Neural crest cell (in vitro differentiated cells): ENCODE measurements at places on chromosomes 13 and 19. TPM values are rescaled to one million over a fixed set of nuclear protein-coding genes. Genes with fewer than 3 reads are reported as not detected.
A peak's percentile ranks its signal among the peaks of the same experiment; 100 is the strongest.

COX7A1 gene
- not detected in 2 replicates for total RNA-seq

MBNL2 gene
- 16.9 and 18.7 TPM in 2 replicates for total RNA-seq

C3 gene
- total RNA-seq, result 0.37 TPM in 1 of 2 replicates, not detected in the other

ARRDC5 gene
- not detected in 2 replicates for total RNA-seq

ZNF444 gene
- total RNA-seq, result 47.5 and 51.5 TPM in 2 replicates

GZMM gene
- total RNA-seq, result not detected in 2 replicates

KLK2 gene
- total RNA-seq, result not detected in 2 replicates

DNA sequence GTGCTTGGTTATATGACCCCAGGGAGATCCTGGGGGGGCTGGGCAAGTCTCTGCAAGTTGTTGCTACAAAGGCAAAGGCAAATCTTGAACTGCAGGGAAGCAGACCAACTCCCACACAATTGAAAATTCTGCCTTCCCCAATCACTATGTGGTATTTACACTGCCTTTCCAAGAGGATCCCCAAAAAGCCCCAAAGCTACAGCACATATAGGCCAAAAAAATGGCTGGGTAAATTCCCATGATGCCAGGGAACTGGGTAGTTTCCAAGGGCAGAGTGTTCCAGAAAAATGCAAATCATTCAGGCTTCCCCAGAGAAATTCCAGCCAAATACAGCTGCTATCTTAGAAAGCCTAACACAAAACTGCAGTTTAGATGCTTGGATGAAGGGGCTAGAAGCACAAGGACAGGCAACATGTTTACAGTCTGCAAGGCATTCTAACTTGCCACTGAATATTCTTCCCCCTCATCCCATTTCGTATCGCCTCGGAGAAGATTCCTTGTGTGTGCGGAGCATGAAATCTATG is 6.2 kb downstream of the FOXO1 start:
- peaks cover 26% of the 10 kb centered on the region for H3K27me3 ChIP-seq
- no peak overlapping the region for H3K27ac ChIP-seq
- H3K36me3 ChIP-seq, result peaks cover 9% of the 10 kb centered on the region
- H3K4me1 ChIP-seq, result peaks cover 21% of the 10 kb centered on the region
- no peak for DNase-seq
- no peak overlapping the region for H3K4me3 ChIP-seq

- H3K27ac ChIP-seq, result no peak overlapping the region
- no peaks in the 10 kb centered on the region for H3K4me1 ChIP-seq
- DNase-seq, result no peak
- H3K36me3 ChIP-seq, result no peaks in the 10 kb centered on the region
- no peak overlapping the region for H3K4me3 ChIP-seq
- no peaks in the 10 kb centered on the region for H3K27me3 ChIP-seq
Measured at GRCh38 chr13:30998136-30999088, 66.0 kb downstream of the TEX26 start.

DNA sequence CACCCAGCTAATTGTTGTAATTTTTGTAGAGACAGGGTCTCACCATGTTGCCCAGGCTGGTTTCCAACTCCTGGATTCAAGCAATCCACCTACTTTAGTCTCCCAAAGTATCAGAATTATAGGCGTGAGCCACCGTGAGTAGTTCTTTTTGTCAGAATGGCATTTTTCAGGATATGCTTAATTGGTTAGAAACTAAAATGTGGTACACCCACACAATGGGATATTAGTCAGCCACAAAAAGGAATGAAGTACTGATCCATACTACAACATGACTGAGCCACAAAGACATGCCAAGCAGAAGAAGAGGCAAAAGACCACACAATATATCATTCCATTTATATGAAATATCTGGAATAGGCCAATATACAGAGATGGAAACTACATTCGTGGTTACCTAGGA is 41.7 kb upstream of the MAP3K10 start:
- peaks cover 16% of the 10 kb centered on the region for H3K27me3 ChIP-seq
- no peak overlapping the region for H3K4me3 ChIP-seq
- H3K27ac ChIP-seq, result no peak overlapping the region
- H3K4me1 ChIP-seq, result no peaks in the 10 kb centered on the region
- no peaks in the 10 kb centered on the region for H3K36me3 ChIP-seq
- no peak for DNase-seq

DNA sequence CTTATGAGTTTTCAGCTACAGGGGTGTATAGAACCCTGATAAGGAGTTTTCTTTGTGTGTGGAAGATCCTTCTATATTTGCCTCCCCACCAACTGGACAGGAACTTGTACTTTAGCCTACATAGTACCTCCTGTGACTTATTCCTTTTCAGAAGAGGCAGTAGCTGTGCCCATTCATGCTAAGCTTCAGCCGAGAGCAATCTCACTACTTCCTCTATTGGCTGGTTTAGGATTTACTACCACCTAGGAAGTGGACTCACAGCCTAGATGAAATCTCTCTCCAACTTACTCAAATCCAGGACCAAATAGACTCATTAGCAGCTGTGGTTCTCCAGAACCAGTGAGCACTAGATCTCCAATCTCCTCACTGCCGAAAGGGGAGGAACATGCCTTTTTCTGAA is 2.3 kb upstream of the REX1BD start:
- H3K4me1 ChIP-seq, result peaks cover 26% of the 10 kb centered on the region
- no peak overlapping the region for H3K27ac ChIP-seq
- peaks cover 22% of the 10 kb centered on the region for H3K27me3 ChIP-seq
- no peaks in the 10 kb centered on the region for H3K36me3 ChIP-seq

GRCh38 chr13:41312176-41312500 is 1.1 kb downstream of the NAA16 start:
- H3K27ac ChIP-seq, result peak overlapping the region; percentile 96
- no peak for DNase-seq
- H3K4me3 ChIP-seq, result peak overlapping the region; percentile 98
- no peaks in the 10 kb centered on the region for H3K27me3 ChIP-seq
- peaks cover under 1% of the 10 kb centered on the region for H3K36me3 ChIP-seq

GRCh38 chr19:49116544-49116943 is 2.4 kb downstream of the LIN7B start:
- H3K27ac ChIP-seq, result no peak overlapping the region
- peaks cover 41% of the 10 kb centered on the region for H3K4me1 ChIP-seq
- DNase-seq, result no peak
- peak overlapping the region; percentile 87 for H3K4me3 ChIP-seq

GRCh38 chr19:38255383-38256014 is 675 bp downstream of the PPP1R14A start:
- no peak for DNase-seq
- H3K4me1 ChIP-seq, result peaks cover 33% of the 10 kb centered on the region
- H3K27ac ChIP-seq, result no peak overlapping the region
- peaks cover 44% of the 10 kb centered on the region for H3K27me3 ChIP-seq
- peak overlapping the region; percentile 38 for H3K4me3 ChIP-seq

GRCh38 chr13:102724923-102725322 is 30.1 kb upstream of the METTL21C start:
- no peaks in the 10 kb centered on the region for H3K4me1 ChIP-seq
- peaks cover 15% of the 10 kb centered on the region for H3K27me3 ChIP-seq
- DNase-seq, result no peak
- peaks cover 2% of the 10 kb centered on the region for H3K36me3 ChIP-seq
- no peak overlapping the region for H3K4me3 ChIP-seq

- no peak for DNase-seq
- H3K27me3 ChIP-seq, result peaks cover 10% of the 10 kb centered on the region
- no peak overlapping the region for H3K27ac ChIP-seq
Measured at GRCh38 chr19:16000024-16000663, 51.3 kb downstream of the OR10H4 start.

GRCh38 chr19:57165846-57166245 is 1.4 kb downstream of the DUXA start:
- peaks cover 9% of the 10 kb centered on the region for H3K36me3 ChIP-seq
- DNase-seq, result no peak

DNA sequence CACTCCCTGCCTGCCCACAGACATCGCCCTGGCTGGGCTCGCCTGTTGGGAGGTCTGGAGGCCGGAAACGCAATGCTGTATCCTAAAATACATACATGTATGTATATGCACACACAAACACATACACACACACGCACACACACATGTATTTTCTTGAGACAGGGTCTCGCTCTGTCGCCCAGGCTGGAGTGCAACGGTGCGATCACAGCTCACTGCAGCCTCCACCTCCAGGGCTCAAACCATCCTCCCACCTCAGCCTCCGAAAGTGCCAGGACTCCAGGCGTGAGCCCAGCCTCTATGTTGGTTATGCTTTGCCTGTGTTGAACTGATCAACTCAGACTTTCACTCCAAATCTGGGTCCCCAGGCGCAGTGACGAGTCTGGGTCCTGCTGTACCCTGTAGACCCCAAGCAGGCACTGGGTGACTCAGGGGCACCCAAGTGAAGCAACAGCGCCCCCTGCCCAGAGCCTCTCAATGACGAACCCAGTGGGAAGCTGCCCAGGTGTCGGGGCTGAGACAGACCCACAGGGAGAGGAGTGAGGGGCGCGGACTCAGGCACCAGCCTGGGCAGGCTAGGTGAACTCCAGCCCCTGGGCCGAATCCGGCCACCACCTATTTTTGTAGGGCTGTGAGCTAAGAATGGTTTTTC is 27.4 kb upstream of the CACTIN start:
- no peak overlapping the region for H3K4me3 ChIP-seq
- no peak for DNase-seq
- H3K4me1 ChIP-seq, result no peaks in the 10 kb centered on the region
- H3K27me3 ChIP-seq, result no peaks in the 10 kb centered on the region

DNA sequence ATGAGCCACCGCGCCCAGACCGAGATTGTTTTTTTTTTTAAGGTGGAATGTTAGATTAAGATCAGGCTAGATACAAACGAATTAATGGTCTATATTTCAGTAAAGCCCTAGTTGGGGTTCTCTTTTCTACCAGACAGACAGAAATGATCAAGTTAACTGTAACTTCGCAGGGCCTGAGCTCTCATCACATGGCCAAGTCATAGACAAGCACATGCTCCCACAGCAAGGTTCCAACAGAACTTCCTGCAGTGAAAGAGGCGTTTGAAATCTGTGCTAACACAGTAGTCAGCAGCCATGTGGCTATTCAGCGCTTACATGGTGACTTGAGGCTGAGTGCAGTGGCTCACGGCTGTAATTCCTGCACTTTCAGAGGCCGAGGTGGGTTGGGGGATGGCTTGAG is 34.7 kb upstream of the SEMA6B start:
- DNase-seq, result no peak
- peak overlapping the region; percentile 8 for H3K4me3 ChIP-seq
- no peaks in the 10 kb centered on the region for H3K36me3 ChIP-seq
- H3K4me1 ChIP-seq, result peaks cover 8% of the 10 kb centered on the region
- H3K27me3 ChIP-seq, result peaks cover 17% of the 10 kb centered on the region

DNA sequence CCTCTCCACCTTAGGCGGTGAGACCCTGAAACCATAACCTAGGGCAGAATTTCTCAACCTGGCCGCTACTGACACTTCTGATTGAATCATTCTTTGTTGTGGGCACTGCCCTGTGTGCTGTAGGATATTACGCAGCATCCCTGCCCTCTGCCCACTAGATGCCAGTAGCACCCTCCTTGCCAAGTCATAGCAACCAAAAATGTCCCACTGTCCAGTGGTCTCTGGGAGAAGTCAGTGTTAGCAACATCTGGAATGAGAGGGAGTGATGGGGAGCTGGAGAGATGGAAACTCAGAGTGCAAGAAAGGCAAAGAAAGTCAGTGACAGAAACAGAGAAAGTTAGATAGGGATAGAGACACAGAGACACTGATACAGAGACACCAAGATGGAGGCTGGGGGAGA is 13.6 kb downstream of the KLK4 start:
- no peaks in the 10 kb centered on the region for H3K36me3 ChIP-seq
- H3K4me3 ChIP-seq, result no peak overlapping the region
- DNase-seq, result no peak
- no peaks in the 10 kb centered on the region for H3K4me1 ChIP-seq
- peaks cover 75% of the 10 kb centered on the region for H3K27me3 ChIP-seq
- H3K27ac ChIP-seq, result no peak overlapping the region

GRCh38 chr19:30792561-30793505 is 420.6 kb downstream of the ZNF536 start:
- peaks cover 29% of the 10 kb centered on the region for H3K27me3 ChIP-seq
- no peaks in the 10 kb centered on the region for H3K4me1 ChIP-seq
- H3K4me3 ChIP-seq, result no peak overlapping the region
- H3K27ac ChIP-seq, result no peak overlapping the region

GRCh38 chr19:16624236-16624635 is 3.8 kb downstream of the MED26 start:
- H3K4me1 ChIP-seq, result peaks cover 23% of the 10 kb centered on the region
- H3K4me3 ChIP-seq, result no peak overlapping the region
- no peaks in the 10 kb centered on the region for H3K27me3 ChIP-seq
